ENCODE measurements at places on chromosomes 11 and 22.

- no peak overlapping the region for H3K27ac ChIP-seq
- H3K4me3 ChIP-seq: no peak overlapping the region
- no peak for DNase-seq
- peaks cover 3% of the 10 kb centered on the region for H3K36me3 ChIP-seq
- H3K4me1 ChIP-seq: peaks cover 36% of the 10 kb centered on the region
Measured at GRCh38 chr11:19849947-19850593, 137.4 kb downstream of the NAV2 start.

- H3K27me3 ChIP-seq: no peaks in the 10 kb centered on the region
- no peaks in the 10 kb centered on the region for H3K36me3 ChIP-seq
- DNase-seq: no peak
- H3K4me1 ChIP-seq: no peaks in the 10 kb centered on the region
Measured at GRCh38 chr22:43351966-43352345, 8.8 kb upstream of the SCUBE1 start.

DNA sequence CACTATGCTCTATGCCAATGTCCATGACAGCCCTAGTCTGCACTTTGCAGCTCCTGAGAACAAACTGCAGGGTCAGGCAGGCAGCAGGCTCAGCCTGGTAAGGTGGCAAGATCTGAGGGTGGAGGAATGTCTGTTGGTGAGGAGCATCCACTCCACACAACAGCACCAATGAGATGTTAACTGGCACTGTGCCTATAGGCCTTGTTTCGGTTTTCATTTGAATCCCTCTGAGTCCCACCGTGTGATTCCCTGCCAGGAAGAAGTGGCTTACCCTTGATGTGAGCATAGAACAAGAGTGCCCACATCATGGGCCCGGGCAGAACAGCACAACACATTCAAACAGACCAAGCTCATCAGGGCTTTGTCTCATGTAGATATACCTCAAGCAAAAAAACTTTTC is 44.1 kb upstream of the CHRM4 start:
- H3K36me3 ChIP-seq: peaks cover 50% of the 10 kb centered on the region
- no peak overlapping the region for H3K4me3 ChIP-seq
- H3K27ac ChIP-seq: no peak overlapping the region
- no peak for DNase-seq

GRCh38 chr11:61572913-61573312 is 8.0 kb downstream of the SYT7 start:
- no peaks in the 10 kb centered on the region for H3K36me3 ChIP-seq
- no peak overlapping the region for H3K4me3 ChIP-seq
- no peak for DNase-seq
- H3K27ac ChIP-seq: no peak overlapping the region

DNA sequence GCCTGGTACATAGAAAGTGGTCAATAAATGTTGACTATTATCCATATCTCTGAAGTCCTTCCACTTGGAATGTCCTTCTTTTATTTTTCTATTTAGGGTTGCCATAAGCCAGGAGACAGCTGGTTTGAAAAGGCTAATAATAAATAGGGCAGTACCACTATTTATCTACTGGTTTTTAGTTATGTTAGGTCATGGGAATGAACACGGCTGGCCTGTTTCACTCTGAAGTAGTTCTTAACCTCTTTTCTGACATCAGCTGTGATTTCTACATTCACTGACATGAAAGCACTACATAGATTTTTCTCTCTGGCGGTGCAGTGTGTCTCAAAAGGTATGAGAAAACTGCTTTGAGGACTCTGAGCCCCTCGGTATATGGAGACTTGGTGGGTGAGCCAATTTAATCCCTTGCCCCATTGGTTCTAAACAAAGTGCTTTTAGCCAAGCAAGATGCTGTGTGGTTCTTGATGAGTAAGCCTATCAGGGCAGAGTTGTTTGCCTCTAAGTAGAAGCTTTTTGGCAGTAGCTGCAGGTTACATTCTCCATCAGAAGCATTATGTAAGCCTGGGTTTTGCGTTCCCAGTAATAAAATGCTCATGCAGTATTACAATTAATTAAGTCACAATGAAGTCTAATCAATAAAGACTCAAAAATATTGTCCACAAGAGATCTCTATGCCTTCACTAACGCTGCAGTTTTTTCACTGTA is 48.7 kb upstream of the APOA1 start:
- H3K4me1 ChIP-seq: peaks cover 26% of the 10 kb centered on the region
- no peak overlapping the region for H3K4me3 ChIP-seq
- no peaks in the 10 kb centered on the region for H3K27me3 ChIP-seq
- H3K36me3 ChIP-seq: peaks cover 15% of the 10 kb centered on the region
- peak overlapping the region; percentile 51 for H3K27ac ChIP-seq
- DNase-seq: no peak

- no peak overlapping the region for H3K4me3 ChIP-seq
- H3K27ac ChIP-seq: no peak overlapping the region
- H3K4me1 ChIP-seq: no peaks in the 10 kb centered on the region
- no peak for DNase-seq
- no peaks in the 10 kb centered on the region for H3K36me3 ChIP-seq
Measured at GRCh38 chr11:81987829-81988472, 745.7 kb downstream of the FAM181B start.

- no peaks in the 10 kb centered on the region for H3K36me3 ChIP-seq
- DNase-seq: no peak
- H3K4me3 ChIP-seq: no peak overlapping the region
- H3K4me1 ChIP-seq: no peaks in the 10 kb centered on the region
- no peak overlapping the region for H3K27ac ChIP-seq
Measured at GRCh38 chr11:17412488-17413180, 24.2 kb upstream of the KCNJ11 start.

DNA sequence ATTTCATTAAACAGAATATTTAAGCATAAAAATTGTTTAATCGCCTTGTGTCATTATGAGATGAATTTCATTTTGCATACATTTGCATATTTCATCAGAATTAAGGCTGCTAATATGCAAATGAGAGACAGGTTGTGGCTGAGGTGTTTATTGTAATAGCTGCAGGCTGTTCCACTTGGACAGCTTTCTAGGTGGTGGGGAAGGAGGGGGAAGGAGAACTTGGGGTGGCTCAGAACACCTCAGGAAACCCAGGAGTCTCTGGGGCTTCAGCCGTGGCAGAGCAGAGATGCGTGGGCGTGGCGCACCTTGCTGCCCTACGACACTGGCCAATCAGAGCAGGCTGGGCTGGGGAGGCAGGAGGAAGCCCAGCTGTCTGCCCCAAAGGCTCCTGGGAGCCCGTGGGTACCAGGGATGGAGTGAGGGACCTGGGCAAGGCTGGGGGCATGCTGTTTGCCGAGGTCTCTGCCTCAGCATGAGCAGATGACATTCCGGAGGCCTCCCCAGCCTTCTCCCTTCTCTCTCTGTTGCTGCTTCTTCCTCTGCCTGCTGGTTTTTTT is 542.9 kb downstream of the MN1 start:
- no peak overlapping the region for H3K27ac ChIP-seq
- no peaks in the 10 kb centered on the region for H3K27me3 ChIP-seq
- H3K4me3 ChIP-seq: no peak overlapping the region
- H3K36me3 ChIP-seq: no peaks in the 10 kb centered on the region
- H3K4me1 ChIP-seq: no peaks in the 10 kb centered on the region

- no peak overlapping the region for H3K4me3 ChIP-seq
- H3K36me3 ChIP-seq: no peaks in the 10 kb centered on the region
- H3K4me1 ChIP-seq: no peaks in the 10 kb centered on the region
- DNase-seq: no peak
Measured at GRCh38 chr22:41752011-41752970, 48.2 kb upstream of the CCDC134 start.

DNA sequence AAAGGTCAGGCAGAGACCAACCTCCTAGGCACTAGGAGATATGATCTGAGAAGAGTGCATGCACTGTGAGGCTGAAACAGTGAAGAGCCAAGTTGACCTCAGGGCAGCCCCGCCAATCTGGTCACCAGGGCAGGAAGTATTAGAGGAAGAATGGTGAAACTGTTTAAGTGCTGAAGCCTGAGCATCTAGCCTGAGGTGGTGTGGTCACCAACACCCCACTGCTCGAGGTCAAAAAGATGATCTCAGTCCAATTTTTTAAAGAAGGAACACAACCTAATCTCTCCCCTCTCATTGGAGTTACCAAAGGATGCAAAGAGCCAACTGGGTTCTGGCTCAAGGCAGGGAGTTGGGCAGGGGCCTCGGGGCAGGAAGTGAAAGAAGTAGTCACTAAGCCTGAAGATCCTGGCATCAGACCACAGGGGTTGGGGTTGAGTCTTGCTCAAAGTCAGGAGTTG is 4.0 kb downstream of the APBB1 start:
- peaks cover 44% of the 10 kb centered on the region for H3K4me1 ChIP-seq
- no peak overlapping the region for H3K4me3 ChIP-seq
- DNase-seq: no peak

DNA sequence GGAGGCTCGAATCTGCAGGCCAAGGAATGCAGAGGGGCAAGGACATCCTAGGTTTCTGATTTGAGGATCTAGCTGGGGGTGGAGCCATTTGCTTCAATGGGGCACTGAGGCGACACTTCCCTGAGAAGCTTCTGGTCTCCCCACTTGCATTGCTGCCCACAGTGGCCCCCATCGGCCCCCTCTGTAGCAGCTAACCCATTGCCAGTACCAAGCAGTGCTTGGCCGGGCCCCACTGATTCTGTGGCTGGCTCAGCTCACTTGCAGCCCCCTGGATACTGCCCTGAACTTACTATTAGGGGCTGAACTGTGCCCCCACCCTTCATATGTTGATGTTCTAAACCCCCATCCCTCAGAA is 42.9 kb upstream of the SHISAL1 start:
- H3K27me3 ChIP-seq: no peaks in the 10 kb centered on the region
- H3K36me3 ChIP-seq: no peaks in the 10 kb centered on the region
- DNase-seq: no peak
- H3K4me1 ChIP-seq: peaks cover 52% of the 10 kb centered on the region
- no peak overlapping the region for H3K27ac ChIP-seq
- H3K4me3 ChIP-seq: no peak overlapping the region

DNA sequence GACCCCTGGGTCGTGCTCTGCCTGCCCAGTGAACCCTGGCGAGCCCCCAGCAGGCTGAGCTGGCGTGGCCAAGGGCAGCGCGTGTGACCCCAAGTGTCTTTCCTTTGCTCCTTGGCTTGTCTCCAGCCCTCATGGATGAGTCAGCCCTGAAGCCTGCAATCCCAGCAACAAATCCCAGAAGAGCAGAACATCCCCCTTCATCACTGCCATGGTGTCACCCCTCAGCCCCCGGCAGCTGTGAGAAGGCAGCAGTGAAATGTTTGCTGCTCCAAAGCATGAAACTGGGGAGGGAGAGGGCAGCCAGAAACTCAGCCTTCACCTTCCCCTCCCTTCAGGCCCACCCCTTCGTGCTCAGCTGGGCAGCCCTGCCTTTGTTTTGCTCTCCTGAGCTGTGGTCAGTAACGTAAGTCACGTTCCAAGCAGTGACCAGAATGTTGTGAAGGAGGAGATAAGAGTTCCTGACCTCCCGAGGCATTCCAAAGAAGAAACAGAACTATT is 29.8 kb downstream of the ADAMTS15 start:
- peaks cover 43% of the 10 kb centered on the region for H3K4me1 ChIP-seq
- no peaks in the 10 kb centered on the region for H3K27me3 ChIP-seq
- DNase-seq: peak; percentile 95
- H3K36me3 ChIP-seq: peaks cover 25% of the 10 kb centered on the region
- H3K27ac ChIP-seq: peak overlapping the region; percentile 78

- H3K27me3 ChIP-seq: no peaks in the 10 kb centered on the region
- no peak for DNase-seq
- peaks cover 92% of the 10 kb centered on the region for H3K4me1 ChIP-seq
- no peak overlapping the region for H3K4me3 ChIP-seq
Measured at GRCh38 chr11:2691355-2691761, 8.4 kb downstream of the KCNQ1OT1 start.

DNA sequence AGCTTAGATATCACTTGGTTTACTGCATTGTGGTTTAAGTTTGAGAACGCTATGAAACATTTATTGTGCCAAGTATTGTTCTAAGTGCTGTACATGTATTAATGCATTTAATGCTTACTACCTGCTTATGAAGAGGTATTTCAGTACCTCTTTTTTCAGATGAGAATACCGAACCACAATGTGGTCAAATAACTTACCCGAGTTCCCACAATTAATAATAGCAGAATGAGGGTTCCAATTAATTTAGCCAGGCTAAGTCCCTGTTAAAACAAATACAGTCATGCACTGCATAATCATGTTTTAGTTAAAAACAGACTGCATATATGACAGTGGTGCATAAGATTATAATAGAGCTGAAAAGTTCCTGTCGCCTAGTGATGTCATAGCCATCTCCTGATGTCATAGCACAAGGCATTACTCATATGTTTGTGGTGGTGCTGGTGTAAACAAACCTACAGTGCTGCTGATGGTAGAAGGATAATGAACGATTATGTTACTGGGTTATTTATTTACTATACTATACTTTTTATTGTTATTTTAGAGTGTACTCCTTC is 4.3 kb downstream of the ZC3H12C start:
- peaks cover 45% of the 10 kb centered on the region for H3K4me1 ChIP-seq
- no peak overlapping the region for H3K27ac ChIP-seq
- no peaks in the 10 kb centered on the region for H3K27me3 ChIP-seq
- H3K4me3 ChIP-seq: no peak overlapping the region
- H3K36me3 ChIP-seq: no peaks in the 10 kb centered on the region
- no peak for DNase-seq

DNA sequence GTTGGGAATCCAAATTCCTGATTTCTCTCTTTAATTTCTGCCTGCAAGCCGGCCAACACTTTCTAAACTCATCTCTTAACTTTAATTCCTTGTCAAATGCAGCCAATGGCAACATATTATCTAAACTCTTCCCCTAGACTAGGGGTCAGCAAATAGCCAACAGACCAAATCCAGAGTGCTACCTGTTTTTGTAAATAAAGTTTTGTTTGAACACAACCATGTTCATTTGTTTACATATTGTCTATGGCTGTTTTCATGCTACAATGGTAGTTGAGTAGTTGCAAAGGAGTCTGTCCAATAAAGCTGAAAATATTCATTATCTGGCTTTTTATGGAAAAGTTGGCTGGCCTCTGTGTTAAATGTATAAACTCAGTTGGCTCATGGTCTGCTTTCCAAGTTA is 37.2 kb upstream of the RASSF10 start:
- no peak for DNase-seq
- no peaks in the 10 kb centered on the region for H3K36me3 ChIP-seq
- H3K4me1 ChIP-seq: peaks cover 4% of the 10 kb centered on the region
- H3K4me3 ChIP-seq: no peak overlapping the region
- H3K27ac ChIP-seq: no peak overlapping the region

- no peaks in the 10 kb centered on the region for H3K36me3 ChIP-seq
- H3K27me3 ChIP-seq: no peaks in the 10 kb centered on the region
- no peak for DNase-seq
- no peak overlapping the region for H3K4me3 ChIP-seq
- H3K4me1 ChIP-seq: no peaks in the 10 kb centered on the region
Measured at GRCh38 chr11:133716602-133717001, 128.7 kb downstream of the SPATA19 start.

GRCh38 chr11:102197670-102198139 is 87.5 kb downstream of the YAP1 start:
- H3K4me3 ChIP-seq: no peak overlapping the region
- H3K4me1 ChIP-seq: peaks cover 44% of the 10 kb centered on the region
- no peaks in the 10 kb centered on the region for H3K36me3 ChIP-seq
- H3K27me3 ChIP-seq: no peaks in the 10 kb centered on the region
- DNase-seq: no peak

DNA sequence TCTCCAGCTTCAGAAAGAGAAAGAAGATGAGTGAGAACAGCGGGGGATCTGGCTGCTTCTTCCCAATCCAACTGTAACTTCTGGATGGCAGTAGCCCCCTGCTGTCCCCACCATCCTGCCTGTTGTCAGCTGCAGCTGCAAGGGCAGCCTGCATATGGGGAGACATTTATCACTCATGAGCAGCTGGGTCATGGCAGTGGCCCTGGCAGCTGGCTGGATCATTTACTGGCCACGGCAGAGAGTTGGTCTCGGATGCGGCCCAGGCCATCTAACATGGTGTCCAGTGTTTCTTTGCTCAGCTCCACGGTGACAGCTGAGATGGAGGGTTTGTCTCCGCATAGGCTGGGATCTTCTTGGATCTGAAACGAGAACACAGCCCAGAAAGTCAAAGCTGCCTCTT is 14.8 kb downstream of the COMMD9 start:
- peaks cover 89% of the 10 kb centered on the region for H3K36me3 ChIP-seq
- no peak for DNase-seq
- no peaks in the 10 kb centered on the region for H3K4me1 ChIP-seq
- no peak overlapping the region for H3K27ac ChIP-seq

Data from esophagus muscularis mucosa (tissue), 4 donors.